ENCODE measurements at places on chromosomes 2 and 18.

GRCh38 chr2:232454630-232455029 is 1.3 kb upstream of the ALPI start:
- DNase-seq: no peak

DNA sequence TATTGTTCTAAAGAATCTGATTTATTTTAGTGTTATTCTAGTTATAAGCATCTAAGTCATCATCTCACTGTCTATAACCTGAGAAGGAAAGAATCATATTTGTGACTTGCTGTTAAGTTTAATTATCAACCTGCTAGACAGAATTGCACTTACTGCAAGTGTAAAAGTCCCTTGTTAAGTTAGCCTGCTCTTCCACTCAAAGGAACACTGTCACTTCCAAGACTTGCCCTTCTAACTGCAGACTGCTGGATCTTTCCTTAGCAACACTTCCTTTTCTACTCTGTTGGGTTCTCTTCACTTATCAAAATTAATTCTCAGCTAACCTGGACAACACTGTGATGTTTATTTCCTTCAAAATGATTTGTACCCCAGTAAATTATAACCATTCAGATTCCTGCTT is 323.2 kb upstream of the TFPI start:
- DNase-seq: no peak

DNA sequence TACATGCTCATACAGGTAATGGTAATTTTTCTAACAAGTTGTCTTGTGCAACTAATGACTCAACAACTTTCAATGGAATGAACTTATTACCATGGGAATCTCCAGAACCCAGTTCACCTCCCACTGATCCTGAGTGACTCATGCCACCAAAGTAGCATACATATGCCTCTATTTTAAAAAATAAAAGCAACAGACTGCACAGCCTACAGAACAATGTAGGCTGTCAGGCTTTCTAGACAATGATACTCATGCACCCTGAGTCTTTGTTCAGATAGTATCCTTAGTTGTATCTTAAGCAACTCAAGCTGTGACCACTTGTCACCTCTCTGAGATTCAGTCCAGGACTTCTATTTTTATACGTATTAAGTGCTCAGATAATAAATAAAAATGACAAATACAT is 531.0 kb upstream of the SETBP1 start:
- DNase-seq: no peak

DNA sequence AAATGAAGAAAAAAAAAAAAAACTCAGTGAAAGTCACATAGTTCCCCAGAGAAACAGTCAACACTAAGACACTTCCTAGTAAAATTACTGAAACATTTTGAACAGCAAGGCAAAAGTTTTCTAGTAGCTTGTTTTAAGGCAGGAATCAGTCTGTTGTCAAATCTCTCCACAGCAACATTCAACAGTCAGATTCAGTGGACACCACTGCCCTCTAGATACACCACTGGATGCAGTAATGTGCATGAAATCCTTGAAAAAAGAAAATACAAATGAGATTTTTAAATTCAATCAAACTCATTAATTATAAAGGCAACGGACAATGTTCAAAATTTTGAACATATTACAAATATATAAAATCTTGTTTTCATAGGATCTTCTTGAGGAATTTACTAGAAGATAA is 46.4 kb downstream of the GRB14 start:
- DNase-seq: no peak

GRCh38 chr2:139790807-139791752 is 1010.9 kb upstream of the NXPH2 start:
- peak; percentile 25 for DNase-seq

GRCh38 chr2:176149939-176150583 is 1.3 kb upstream of the HOXD4 start:
- no peak for DNase-seq

GRCh38 chr2:72649810-72650209 is 176.0 kb downstream of the EXOC6B start:
- no peak for DNase-seq

GRCh38 chr2:194166818-194167217 is 1490.2 kb upstream of the SLC39A10 start:
- DNase-seq: peak; percentile 49

- no peak for DNase-seq
Observed at GRCh38 chr18:56165601-56166355, 472.6 kb downstream of the TXNL1 start.

- no peak for DNase-seq
Observed at GRCh38 chr2:95087379-95087778, 34.2 kb downstream of the MRPS5 start.

- DNase-seq: no peak
Observed at GRCh38 chr2:176134035-176134434, 4.5 kb downstream of the HOXD8 start.

DNA sequence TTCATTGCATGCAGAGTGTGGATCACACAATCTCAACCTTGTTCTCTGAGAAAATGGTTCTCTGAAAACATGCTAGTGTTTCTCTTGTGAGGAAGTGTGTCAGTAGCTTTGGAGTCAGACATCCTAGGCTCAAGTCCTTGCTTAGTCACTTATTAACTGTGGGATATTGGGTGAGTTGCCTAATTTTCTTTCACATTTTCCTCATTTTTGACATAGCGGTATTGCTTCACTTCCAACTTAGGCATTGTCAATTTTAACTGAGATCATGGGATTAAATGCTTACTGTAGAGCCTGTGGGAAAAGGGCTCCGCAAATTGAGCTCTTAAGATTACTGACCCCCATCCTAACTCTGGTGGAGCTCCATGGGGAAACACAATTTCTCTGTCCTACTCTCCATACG is 622.2 kb downstream of the CNTNAP5 start:
- no peak for DNase-seq

DNA sequence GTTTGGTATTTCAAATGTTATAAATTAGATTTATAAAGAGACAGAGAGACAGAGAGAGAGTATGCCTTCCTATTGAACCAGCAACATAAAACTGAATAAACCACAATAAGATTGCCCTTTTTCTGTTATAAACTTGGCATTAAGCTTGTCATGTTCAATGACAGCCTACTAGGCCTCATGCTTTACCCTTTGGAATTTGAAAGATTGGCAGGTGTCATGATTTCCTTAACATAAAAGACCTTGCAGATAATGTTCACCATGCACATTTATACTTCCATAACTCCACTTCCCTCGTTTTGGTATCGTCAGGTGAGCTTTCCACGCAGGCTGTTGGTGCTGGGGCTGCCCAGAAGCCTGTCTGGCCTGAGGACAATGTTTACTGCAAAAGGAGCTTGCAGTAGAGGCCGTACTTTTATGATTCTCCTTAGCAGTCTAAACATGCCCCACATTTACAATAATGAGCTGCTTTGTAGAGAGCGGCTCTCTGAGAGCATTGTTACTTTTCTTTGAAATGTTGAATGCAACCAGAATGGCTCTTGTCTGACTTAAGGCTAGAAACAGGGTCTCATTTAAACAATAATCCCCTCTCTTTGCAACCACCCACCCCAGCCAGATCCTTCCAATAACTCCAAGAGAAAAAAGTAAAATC is 379.1 kb upstream of the ATP5MC3 start:
- no peak for DNase-seq

- no peak for DNase-seq
Observed at GRCh38 chr2:1808981-1809422, 64.7 kb upstream of the PXDN start.

- no peak for DNase-seq
Observed at GRCh38 chr2:179771791-179772190, 89.6 kb downstream of the ZNF385B start.

GRCh38 chr2:132577686-132578085 is 92.3 kb downstream of the LYPD1 start:
- DNase-seq: peak; percentile 63

DNA sequence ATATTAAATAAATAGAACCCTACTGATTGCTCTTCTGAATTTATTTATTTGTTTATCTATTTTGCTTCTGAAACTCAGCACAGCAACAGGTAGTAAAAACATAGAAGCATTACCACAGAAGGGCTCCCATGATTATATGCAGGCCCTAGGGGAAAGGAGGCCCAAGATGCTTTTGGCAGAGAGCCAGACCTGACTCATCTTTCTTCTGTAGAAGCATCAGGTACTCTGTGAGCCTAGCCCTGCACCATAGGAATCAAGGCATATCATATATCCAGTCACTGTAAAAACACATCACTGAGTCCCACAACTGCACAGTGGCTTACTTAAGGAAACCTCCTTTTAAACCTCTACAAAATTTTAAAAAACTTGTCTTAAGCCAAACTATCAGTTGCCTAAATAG is 1.8 kb downstream of the SCN9A start:
- DNase-seq: peak; percentile 68

DNA sequence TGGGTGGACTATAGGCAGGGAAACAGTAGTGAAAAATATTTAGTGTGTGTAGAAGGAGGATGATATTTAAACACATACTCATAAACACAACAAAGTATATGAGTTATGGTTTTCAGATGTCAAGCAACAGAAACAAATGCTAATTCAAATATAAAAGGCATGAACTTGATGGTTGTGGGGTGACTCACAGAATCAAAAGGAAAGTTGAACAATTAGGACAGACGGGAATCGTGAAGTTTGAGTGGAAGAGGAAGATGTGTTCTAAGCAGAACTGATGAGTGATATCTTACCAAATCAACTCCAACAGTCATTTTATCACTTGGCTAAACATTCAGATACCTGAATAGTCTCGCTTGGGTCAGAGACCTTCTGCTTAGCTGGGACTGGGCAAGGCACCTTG is 53.6 kb upstream of the ITGA6 start:
- no peak for DNase-seq

DNA sequence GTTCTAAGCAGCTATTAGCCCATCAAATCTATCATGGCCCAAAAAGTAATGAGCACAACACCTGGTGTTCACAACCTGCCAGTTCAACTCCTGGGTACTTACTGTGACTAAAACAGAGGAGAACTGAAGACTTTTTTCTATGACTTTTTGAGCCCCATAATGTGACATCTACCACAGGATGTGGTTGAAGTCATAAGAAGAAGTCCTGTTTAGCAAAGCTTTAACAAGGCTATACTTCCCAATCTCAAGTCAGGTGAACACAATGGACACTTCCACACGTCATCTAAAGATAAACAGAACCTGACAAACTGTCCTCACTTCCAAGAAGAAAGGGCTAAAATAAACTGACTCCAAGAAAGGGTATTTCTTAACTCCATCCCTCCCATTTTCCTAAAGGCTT is 138.8 kb downstream of the ATAD2B start:
- peak; percentile 50 for DNase-seq

GRCh38 chr2:47293976-47294375 is 109.0 kb upstream of the MSH2 start:
- peak; percentile 84 for DNase-seq

GRCh38 chr2:6793371-6793770 is 72.3 kb downstream of the CMPK2 start:
- DNase-seq: peak; percentile 54

- peak; percentile 93 for DNase-seq
Observed at GRCh38 chr2:29921560-29921915, at the start of gene ALK. TSS of gene ALK (minus strand) at chr2:29921586. CDS start at chr2:29920659, 927 bp downstream.

GRCh38 chr2:8582651-8583399 is 99.0 kb upstream of the ID2 start:
- DNase-seq: peak; percentile 24

GRCh38 chr2:215883799-215884198 is 129.6 kb downstream of the MREG start:
- DNase-seq: no peak

GRCh38 chr2:25250331-25251070 is 82.1 kb upstream of the POMC start:
- DNase-seq: peak; percentile 24

GRCh38 chr2:135304694-135305093 is 226.3 kb downstream of the ZRANB3 start:
- no peak for DNase-seq

DNA sequence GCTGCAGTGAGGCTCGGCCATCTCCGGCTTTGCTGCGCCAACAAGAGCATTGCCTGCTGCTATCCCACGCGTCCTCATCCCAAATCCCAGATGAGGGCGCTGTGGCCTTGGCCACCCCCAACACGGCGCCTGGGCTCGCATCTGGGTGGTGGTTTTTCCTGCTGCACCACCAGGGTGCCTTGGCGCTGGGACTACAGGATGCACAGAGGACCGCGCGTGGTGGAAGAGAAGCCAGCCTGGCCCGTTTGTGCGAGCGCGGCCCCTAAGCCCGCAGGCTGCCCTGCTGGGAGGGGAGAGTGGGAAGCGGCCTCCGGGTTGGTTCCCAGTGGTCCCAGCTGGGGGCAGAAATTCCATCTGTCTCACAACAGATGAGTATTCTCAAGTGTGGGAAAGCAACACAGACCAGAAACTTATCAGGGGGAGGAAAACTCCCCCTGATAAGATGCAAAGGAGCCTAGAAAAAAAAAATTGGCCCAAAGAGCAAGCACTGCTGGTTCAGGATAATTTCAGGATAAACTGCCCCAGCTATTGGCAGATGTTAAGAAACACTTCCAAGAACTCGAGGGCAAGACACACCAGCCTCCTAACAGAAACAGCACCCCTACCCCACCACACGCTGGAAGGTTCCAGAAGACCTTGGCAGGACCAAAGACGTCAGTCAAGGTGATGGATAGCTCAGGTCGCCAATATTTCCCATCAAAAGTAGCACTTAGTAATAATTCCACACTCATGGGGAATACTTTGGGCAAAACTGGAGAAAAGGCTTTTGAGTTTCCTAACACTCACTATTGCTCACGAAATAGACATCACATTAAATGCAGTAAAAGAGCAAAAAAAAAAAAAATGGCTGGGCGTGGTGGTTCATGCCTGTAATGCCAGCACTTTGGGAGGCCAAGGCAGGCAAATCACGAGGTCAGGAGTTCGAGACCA is 152.1 kb downstream of the PXDN start:
- DNase-seq: no peak

DNA sequence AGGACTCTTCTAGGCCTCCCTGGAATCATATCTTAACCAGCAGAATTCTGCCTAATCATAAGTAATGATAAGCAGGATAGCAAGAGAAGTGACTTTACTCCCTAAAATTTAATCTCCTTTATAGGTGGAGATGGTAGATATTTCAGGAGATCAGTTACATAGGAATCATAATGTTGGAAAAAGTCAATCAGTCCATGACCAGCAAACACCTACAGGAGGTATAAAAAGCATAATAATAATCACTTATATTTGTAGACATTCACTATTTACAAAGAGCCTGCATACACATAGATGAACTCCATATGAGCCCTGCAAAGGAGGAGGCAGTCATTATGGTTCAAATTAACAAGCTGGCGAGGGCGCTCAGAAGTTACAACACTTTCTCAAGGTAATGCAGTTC is 2.5 kb downstream of the GALNT5 start:
- no peak for DNase-seq

GRCh38 chr2:174332217-174332963 is 2.4 kb upstream of the SP9 start:
- DNase-seq: peak; percentile 8

- no peak for DNase-seq
Observed at GRCh38 chr18:63700501-63700900, 2.3 kb upstream of the SERPINB11 start.

DNA sequence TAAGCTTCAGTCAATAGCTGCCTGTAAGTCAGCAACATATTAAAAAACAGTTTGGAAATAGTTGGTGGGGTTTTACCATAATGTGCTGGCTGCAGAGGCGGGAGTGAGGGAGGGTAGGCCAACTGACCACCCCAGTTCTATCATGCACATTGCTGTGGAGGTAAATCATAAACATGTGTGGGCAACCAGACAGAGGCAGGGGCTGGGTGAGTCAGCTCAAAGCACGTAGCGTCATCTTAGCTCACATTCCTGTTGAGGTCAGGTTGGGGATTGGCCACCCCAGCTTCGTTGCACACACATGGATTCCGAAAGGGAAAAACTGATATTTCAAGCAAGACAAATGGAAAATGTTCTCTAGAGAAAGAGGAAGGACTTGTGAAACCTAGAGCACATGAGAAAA is 19.5 kb downstream of the GPR45 start:
- DNase-seq: no peak

GRCh38 chr2:28400921-28401320 is 8.3 kb downstream of the FOSL2 start:
- DNase-seq: no peak

- DNase-seq: no peak
Observed at GRCh38 chr2:179412112-179412511, 147.5 kb upstream of the SESTD1 start.

Measured in hematopoietic multipotent progenitor cell treated with erythropoietin and hydrocortisone succinate and interleukin-3 and kit ligand, for 6 days (in vitro differentiated cells).